Hematopoietic multipotent progenitor cell treated with erythropoietin and hydrocortisone succinate and interleukin-3 and kit ligand, for 15 days (in vitro differentiated cells): ENCODE measurements at places on chromosomes 1 and 21.

GRCh38 chr1:231612393-231613089 is 14.0 kb upstream of the DISC1 start:
- no peak for DNase-seq

DNA sequence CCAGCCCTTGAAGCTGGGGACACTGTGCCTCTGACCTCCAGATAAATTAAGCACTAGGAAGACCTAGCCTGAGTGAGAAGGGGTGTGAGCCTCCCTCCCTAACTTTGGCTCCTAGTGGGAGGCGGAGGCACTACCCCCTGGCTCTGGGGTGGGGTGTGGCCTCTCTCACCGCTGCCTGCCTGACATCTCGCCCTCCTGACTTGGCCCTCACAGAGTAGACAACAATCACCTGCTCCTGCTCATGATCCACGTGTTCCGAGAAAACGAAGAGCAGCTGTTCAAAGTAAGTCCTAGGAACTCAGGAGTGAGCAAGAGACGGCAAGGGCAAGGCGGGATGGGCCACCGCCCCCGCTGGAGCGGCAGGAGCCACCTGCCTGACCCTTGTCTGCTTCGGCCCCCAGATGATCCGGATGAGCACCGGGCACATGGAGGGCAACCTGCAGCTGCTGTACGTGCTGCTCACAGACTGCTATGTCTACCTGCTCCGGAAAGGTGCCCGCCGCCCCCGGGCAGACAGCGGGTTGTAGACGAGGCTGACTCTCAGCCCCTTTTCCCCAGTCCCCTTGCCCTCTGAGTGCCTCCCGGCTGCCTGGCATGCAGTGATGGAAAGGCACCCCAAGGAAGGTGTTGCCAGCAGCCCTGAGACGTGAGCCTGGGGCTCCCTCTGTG is 8.1 kb upstream of the SLC25A34 start:
- no peak for DNase-seq

DNA sequence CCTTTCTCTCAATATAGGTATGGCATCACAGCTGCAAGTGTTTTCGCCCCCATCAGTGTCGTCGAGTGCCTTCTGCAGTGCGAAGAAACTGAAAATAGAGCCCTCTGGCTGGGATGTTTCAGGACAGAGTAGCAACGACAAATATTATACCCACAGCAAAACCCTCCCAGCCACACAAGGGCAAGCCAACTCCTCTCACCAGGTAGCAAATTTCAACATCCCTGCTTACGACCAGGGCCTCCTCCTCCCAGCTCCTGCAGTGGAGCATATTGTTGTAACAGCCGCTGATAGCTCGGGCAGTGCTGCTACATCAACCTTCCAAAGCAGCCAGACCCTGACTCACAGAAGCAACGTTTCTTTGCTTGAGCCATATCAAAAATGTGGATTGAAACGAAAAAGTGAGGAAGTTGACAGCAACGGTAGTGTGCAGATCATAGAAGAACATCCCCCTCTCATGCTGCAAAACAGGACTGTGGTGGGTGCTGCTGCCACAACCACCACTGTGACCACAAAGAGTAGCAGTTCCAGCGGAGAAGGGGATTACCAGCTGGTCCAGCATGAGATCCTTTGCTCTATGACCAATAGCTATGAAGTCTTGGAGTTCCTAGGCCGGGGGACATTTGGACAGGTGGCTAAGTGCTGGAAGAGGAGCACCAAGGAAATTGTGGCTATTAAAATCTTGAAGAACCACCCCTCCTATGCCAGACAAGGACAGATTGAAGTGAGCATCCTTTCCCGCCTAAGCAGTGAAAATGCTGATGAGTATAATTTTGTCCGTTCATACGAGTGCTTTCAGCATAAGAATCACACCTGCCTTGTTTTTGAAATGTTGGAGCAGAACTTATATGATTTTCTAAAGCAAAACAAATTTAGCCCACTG is 11.5 kb downstream of the HIPK1 start:
- no peak for DNase-seq

DNA sequence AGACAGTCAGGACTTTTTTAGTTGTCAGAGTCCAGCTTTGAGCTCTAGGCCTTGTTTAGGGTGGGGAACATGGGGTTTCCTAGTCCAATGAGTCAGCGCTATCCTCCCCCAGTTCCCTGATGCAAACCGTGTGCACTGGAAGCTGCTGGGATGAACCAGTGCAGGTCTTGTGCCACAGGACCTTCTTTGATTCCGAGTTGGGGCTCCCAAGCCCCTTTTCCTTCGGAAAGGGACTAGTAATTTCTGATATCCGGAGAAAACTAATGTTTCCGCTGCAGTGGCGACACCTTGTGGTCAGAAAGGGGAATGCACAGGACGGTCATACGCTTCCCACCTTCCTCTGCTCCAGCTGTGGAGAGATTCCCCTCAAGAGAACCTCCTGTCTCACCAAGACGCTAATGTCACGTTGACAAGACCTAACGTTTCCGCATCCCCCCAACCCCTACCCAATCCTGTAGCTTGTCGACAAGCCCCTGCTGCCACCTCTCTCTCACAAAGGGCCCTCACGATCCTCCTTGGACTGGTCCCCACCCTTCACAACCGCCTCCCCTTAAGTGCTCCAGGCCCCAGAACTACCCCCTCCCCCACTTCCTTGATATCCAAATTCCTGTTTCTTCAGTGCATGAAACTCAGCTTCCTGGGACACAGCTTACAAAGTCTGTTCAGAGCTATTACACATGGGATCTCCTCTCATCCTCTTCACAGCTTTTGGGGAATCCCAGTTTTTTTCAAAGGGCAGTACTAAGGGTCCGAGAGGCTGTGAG is 30.9 kb downstream of the GPA33 start:
- DNase-seq: peak; percentile 71
